KBM-7 (cell line): ENCODE measurements at places on chromosomes 3 and 15.

GRCh38 chr3:94481226-94481898 is 418.5 kb downstream of the NSUN3 start:
- no peak for DNase-seq

GRCh38 chr15:69748131-69748530 is 295.5 kb downstream of the RPLP1 start:
- no peak for DNase-seq

DNA sequence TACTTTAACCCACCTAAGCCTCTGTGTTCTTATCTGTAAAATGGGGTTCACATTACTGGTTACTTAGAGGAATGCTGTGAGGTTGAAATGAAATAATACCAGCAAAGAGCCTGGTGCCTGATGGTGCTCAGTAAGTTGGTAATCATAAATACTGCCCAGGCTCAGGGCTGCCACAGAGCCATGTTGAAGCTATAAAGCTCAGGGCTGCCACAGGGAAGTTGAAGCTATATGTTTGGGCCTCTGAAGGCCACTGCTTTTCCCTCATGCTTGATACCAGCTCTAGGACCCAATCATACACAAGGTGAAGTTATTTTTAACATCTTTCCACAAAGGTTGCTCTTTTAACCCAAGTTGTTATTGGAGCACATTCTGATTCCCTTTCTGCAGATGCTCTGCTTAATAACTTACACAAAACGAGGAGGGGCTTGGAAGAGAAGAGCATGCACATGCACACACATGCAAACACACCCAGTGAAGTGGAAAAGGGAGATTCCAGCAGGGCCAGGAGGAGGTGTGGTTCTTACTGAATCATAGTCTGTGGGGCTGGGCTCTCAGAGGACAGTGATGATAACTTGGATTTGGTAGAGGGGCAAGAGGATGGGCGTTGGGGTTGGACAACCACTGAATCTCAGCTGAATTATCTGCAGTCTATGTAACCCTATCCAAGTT is 17.4 kb downstream of the PARP14 start:
- DNase-seq: no peak

- no peak for DNase-seq
These were observed 14.8 kb downstream of the CYP1A2 start for GRCh38 chr15:74763416-74763815.

DNA sequence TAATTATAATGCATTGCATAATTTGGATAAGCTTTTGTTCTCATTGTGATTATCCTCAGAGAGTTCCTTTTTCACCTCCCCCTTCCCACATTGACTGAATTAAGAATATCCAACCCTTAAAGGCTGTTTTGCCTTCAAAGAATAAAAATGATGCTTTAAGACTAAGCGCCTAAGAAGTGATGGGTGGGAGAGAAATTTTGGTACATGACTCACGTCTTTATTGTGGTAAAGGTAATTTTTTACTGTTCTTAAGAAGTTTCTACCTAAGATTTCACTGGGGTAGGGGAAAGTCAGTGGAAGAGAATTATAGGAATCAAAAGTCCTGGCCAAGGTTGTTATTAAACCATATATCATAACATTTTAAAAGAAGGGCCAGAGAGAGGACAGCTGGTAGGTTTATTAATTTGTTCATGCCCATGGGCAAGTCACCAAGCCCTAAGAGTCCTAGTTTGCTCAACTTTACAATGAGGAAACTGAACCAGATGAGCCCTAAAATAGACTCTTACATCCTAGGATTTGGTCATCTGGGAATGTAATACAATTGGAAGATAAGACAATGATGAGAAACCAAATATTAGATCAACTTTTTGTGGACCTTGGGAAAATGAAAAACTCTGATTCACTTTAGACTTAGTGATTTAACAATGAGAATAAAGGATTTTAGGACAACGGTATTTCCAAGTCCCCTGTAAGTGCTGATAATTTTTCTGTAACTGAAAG is 101.1 kb upstream of the RASGRP1 start:
- no peak for DNase-seq

- DNase-seq: no peak
These were observed 36.8 kb upstream of the TM4SF4 start for GRCh38 chr3:149437710-149438109.

GRCh38 chr15:99452728-99453636 is 112.8 kb upstream of the MEF2A start:
- peak; percentile 78 for DNase-seq

GRCh38 chr3:59131016-59131766 is 81.4 kb upstream of the CFAP20DC start:
- no peak for DNase-seq

- DNase-seq: peak; percentile 22
These were observed 87.8 kb upstream of the UBE2E2 start for GRCh38 chr3:23115171-23115877.

DNA sequence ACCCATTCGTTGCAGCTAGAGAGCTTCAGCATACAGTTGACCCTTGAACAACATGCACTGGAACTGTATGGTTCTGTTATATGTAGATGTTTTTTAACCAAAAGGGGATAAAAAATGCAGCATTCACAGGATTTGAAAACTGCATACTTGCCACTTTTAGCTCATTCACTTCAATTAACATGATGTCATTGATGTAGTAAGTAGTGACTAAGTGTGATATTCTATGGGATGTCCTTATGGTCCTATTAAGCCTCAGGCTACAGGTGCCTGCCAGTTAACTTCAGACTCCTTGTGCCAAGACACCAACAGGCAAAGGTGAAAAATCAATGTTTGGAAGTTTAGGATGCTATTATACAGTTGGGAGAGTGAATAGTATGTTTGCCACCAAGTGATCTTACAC is 553.6 kb upstream of the NECTIN3 start:
- DNase-seq: no peak

DNA sequence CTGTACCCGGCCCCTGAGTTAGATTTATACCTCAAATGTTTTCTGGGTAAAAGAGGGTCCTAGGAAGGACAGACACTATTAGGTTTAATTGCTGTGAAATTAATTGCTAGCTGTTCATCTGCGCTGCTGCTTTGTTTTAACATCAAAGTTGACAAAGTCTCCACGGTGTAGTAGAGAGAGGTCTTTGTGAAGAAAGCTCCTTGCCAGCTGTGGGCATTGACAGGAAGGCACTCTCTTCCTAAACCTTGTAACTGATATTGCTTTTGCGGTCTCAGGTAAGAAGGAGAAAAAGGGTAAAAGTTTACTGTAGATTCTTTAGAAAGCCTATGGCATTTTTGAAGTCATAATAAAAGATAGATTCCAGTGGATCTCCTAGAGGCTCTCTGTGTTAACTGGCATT is 68.1 kb downstream of the PTPRG start:
- DNase-seq: no peak

DNA sequence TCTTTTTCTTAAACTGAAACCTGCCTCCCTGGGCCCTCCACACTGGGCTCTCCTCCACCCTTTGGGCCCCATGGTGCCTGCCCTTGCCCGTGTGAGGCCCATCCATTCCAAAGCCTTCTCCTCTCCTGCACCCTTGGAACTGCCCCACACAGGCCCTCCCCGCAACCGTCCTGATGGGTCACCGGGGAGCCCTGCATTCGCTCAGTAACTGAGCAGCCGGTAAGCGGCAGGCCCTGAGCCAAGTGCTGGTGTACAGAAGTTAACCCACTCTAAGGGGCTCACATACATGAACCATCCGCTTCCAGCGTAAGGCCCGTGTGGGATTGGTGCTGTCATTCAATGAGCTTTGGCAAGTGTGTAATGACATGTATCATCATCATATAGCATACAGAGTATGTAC is 5.4 kb upstream of the LRRC15 start:
- no peak for DNase-seq

DNA sequence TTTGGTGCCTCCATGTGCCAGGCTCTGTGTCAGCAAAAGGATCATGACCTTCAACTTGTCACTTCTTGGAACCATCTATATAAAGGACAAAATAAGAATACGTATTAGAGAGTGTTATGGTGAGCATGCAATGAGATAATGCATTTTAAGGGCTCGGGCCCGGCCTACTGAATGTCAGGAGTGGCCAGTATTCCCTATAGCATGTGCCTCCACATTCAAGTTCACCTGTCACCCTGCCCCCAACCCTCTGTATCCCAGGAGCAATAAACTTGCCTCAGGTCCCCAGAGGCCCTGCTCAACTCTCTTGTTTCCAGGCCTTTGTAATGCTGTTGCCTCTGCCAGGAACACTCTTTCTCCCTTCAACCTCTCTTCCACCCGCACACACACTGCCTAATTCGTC is 90.2 kb upstream of the SLC6A11 start:
- DNase-seq: no peak

- no peak for DNase-seq
These were observed 426.2 kb downstream of the SQOR start for GRCh38 chr15:46061002-46061401.

DNA sequence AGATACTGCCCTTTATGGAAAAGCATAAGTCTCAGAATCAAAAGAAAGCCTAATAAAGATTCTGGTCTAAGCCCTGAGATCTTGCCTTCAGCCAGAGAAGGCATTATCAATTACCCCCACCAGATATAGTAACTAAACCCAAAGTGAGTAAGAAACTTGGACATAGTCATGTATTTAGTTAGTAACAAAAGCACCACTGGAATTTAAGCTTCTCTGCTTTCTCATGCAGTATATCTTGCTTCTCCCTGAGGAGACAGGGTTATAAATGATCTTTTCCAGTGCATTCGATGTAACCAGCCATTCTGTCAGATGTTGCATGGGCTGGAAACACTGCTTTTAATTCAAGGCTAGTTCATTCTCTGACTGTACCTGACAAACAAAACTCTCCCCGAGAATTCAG is 946.7 kb downstream of the NAALADL2 start:
- DNase-seq: no peak

GRCh38 chr3:48684054-48684349 is 1.7 kb downstream of the NCKIPSD start:
- DNase-seq: no peak

DNA sequence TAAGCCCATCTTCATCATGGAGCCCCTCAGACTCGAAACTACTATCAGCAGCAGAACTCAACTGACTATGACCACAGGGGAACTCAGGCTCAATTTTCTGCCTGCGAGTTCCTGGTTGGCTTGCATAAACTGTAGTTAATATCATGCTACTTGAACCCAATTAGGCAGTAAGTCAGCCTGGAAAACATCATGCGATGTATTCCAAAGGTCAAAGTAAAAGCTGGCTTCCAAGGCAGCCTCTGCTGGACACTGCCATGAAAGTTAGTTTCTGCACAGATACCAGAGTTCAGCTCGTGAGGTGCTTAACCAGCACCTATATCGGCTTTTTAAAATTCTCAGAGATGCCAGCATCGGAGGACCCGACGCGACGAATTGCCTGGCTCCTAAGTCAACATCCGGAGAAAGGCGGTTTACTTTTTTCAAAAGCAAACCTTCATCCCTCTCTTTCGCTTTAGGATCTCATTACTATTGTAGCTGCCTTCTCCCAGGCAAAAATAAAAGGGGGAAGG is 3.8 kb downstream of the ANP32A start:
- DNase-seq: no peak

DNA sequence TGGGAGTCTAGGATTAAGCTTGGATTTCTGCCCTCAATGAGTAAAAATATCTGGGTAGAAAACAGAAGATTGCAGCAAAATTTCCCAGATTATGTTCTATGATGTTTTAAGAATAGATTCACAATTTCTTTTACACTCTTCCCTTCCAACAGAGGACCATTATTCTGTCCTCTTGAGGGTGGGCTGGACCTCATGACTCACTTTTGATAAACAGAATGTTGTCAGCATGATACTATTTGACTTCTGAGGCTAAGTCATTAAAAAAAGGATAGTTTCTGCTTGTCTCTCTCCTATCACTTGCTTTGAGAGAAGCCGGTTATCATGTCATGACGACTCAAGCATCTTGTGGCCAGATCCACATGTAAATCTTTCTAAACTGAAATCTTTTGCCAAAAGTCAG is 396.2 kb upstream of the CDIN1 start:
- no peak for DNase-seq

DNA sequence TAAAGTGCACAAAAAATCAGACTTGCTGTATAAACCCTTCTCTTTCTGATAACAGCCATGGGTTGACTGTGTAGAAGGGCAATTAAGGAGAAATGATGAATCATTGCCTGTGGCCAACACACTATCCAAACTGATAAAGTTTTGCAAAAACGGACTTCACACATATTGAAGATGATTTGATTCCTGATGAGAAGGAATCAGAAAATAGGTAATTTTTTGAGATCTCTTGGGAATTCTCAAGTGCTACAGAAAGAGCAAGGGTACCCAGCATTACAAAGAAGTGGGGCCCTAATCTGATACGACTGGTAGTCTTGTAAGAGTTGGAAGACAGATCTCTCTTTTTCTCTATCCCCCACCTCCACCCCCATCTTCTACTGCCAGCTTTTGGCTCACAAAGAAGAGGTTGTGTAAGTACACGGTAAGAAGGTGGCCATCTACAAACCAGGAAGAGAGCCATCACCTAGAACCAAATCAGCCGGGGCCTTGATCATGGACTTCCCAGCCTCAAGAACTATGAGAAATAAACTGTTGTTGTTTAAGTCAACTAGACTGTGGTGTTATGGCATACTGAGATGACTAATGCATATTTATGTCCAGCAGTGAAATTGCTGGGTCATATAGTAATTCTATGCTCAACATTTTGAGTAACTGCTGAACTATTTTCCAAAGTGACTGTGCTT is 254.7 kb downstream of the EDEM1 start:
- no peak for DNase-seq

DNA sequence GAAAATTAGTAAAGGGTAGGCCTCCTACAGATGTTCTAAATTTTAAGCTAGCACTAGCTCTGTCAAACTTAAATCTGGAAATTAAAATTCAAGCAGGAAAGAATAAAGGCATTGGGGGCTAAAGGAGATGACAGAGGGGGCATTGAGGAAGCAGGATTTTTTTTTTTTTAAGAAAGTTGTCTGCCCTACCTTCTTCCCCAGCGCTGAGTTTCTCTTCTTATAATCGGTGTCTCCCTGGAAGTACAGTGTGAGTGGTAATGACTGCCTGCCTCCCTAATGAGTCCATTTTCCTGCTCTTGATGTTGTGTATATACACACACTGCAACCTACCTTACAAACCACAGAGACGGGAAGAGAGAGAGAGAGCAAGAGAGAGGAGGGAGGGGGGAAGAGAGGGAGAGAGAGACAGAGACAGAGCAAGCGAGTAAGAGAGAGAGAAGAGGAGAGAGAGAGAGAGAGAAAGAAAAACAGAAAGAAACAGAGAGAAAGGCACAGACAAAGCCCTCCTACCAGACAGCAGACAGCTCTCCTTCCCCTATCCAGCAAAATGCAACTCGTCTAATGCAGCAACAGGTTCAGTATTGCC is 47.0 kb downstream of the ZBTB20 start:
- DNase-seq: peak; percentile 46

GRCh38 chr3:139764936-139765335 is 87.2 kb upstream of the NMNAT3 start:
- no peak for DNase-seq

- peak; percentile 27 for DNase-seq
These were observed 20.9 kb downstream of the BBX start for GRCh38 chr3:107543666-107544065.

GRCh38 chr15:66899555-66900350 is 165.6 kb upstream of the SMAD3 start:
- no peak for DNase-seq
